Ureter (tissue), 1 donor: ENCODE measurements at places on chromosomes 7 and 10.

DNA sequence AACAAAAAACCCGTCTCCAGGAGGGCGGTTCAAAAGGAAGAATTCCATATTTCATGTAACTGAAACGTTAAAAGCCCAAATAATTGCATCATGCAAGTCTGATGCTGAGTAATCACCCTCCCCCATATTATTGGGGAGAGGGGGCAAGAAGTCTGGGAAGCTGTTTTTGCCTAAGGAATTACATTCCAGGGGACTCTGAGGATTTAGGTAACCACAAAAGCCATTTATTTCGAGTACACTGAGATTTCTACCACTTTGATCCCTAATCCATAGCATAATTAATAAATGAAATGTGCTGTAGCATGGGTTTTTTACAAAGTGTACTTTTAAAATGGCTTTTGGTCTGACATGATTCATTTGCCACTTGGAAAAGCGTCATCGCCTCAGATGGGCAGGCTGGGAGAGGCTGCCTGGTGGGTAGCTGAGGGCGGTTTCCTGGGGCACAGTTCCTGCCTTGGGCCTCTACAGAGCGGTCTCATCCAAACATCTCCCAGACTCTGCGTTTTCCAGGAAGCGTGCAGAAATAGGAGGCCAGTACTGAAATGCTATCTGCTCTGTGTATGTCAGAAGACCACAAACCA is 106.5 kb downstream of the TCF7L2 start:
- no peak for DNase-seq

DNA sequence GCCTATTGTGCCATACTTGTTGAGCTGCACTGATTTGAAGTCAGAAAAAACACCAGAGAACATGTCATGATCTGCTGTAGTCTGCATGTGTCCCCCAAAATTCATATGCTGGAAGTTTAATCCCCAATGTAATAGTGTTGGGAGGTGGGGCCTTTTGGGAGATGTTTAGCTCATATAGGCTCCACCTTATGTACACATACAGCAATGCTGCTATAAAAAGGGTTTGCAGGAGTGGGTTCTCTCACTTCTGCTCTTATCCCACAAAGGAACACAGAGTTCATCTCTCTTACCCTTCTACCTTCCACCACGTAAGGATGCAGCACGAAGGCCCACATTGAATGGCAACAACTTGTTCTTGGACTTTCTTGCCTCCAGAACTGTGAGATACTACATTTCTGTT is 23.0 kb downstream of the GPR22 start:
- DNase-seq: no peak

- DNase-seq: no peak
Observed at GRCh38 chr7:66950763-66951162, 29.7 kb downstream of the TMEM248 start.

DNA sequence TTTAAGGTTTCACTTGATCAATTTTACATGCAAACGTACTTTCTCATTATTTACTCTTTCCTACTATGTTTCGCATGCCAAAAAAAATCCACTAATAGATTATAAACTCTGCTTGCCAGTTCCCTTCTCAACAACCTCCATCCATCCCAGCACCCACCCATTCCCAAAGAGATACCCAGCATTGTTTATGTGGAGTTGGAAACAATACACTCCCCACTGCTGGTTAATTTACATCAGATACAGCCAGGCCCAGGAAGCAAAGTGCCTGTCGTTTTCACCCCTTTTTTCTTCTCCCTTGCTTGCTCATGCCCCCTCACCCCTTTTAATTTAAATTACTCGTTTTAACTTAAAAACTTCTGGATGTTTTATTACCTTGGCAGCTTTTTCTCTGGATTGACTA is 59.9 kb downstream of the HIBADH start:
- no peak for DNase-seq

DNA sequence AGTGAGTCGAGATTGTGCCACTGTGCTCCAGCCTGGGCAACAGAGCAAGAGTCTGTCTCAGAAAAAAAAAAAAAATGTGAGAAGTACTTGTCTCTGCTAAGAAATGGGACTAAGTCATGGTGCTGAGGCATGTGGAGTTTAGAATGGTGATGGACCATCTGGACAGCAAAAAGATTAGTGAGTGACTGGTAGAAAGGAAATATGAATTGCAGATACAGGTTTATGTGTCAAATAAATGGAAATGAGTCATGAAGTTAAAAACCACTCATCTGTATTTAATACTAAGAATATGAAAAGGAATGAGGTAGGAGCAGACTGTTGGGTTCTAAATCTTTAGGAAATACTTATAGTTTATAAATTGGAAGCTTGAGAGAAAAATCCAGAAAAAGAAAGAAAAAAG is 625.7 kb upstream of the ANKRD30A start:
- DNase-seq: no peak

GRCh38 chr7:158863611-158864506 is 7.5 kb downstream of the DYNC2I1 start:
- DNase-seq: peak; percentile 86

DNA sequence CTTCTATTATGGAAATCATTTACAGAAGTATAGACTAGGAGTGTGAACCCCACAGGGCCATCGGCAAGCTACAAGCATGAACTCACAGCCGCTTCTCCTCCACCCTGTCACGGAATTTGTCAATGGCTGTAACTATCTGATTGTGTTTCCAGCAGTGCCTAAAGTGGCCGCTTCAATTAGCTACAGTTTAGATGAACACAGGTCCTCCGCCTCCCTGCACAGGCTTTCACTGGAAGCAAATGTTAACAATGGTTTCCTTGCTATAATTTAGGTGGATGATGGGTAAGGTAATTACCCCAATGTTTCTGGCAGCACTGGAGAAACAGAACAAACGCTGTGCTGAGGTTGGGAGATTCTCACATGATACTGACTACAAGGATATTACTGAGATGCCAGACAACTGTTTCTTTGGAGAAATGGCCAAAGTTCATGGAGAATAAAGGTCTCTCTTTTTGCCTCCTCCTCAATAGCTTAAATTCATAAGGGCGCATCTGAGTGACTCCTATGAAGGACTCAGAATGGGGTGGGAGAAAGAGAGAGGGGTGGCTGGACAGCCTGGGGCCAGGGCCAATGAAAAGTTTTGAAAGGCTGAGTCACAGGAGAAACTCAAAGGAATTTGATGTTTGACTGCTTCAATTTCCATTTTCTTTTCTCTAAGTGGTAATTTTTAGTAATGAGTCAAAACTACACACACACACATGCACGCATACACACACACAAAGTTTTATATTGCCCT is 78.9 kb downstream of the SVIL start:
- no peak for DNase-seq

DNA sequence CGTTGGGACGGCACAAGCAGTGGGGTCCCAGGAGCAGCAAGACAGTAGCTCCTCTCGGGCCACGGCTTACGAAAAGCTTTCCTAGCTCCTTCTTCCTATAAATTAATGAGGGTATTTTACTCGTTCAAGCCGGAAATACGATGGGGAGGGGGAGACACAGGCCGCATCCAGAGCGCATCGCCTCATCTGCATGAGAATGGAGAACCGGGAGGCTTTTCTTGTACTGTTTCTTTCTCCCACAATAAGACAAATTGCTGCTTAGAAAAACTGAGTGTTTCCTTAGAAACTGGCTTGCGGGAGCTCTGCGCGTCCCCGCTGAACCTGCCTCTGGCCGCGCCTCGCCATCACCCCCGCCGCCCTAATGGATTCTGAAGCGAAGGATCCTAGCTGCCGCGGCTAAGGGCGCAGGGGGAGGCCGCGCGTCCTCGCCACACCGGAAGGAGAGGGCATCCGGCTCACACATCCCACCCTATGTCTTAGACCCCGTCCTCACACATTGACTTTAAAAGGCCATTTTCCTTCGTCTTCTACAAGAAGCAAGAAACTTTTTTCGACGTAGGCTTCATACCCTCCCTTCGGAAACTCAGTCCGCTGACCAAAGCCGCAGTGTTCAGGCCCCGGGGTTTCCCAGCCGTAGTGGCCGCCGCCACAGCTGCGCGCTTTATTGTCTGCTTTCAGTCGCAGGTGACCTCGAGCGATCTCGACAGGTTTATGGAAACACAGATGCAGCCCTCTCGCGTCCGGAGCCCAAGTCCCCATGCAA is 8.8 kb downstream of the NXPH1 start:
- no peak for DNase-seq

- no peak for DNase-seq
Observed at GRCh38 chr7:17600340-17600752, 301.9 kb downstream of the AHR start.

GRCh38 chr10:110237894-110238480 is 30.6 kb downstream of the MXI1 start:
- no peak for DNase-seq

DNA sequence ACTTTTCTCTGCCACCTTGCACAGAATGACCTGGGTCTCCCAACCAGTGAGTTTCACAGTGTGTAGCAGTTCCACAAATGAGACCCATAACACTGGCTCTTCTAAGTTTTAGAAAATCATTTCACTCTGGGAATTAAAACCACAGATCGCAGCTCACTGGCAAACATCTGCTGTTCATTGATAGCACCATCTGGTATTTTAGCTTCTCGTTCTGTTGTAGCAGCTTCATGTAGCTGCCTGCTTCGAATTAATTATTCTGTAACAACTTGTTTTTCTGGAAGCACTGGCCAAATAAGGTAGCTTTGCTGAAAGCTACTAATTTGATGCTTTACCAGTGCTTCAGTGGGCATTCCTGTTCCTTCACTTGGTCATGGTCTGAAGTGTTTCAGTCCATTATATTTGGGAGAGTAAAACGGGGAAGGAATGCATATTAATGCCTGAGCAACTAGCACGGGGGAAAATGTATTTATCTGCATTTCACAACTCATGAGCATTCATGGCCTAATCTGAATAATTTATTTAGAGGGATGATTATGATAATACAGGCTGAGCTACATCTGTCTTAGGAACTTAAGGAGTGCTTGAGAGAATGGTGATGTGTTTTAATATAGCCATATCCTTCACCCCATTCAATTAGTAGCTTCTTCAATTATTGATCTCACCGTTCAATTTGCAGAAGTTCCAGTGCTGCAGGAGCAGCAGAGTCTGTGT is 447.4 kb downstream of the XPNPEP1 start:
- DNase-seq: no peak

DNA sequence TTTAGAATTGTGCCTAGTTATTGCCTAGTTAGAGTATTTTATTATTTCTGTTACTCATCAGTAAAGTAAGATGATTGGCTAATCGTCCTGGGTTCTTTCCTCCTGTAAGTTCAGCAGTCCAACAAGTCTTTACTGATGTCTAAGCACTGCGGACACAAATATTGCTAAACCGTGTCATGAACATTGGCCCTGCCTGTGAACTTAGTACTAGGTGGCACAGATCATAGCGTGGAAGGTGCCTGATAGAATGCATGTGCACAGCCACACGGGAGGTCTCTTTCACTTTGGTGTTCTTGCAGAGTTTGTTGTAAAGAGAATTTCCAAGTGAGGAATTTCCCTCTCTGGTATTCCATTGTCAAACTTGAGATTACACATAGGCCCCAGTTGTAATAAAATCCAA is 38.0 kb downstream of the RBM33 start:
- DNase-seq: no peak

- no peak for DNase-seq
Observed at GRCh38 chr7:131011976-131012375, 278.0 kb upstream of the KLF14 start.

DNA sequence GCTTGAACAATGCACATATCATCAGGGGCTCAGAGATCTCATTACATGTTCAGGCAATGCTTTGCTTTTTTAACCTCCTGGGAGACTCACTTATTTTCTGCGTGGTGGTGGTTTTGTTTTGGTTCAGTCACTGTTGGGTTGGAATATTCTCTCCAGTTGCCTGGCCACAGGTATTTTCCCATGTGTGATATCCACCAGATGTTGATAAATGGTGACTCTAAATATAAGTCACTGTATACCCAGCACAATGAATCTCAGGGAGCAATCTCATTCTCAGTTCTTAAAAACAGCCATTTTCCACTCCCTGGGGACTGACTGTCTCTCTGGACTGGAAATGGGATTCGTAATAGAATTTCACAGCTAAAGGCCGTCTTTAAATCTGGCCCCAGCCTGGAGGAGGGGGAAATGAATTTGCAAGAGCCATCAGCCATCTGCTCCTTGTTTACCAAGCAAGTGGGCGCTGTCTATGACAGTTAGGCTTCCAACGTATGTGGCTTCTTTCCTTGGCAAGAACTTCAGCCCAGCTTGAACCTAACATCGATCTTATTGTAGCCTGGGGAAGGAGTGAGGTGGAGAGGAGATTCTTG is 1106.2 kb downstream of the NRG3 start:
- DNase-seq: no peak

- peak; percentile 14 for DNase-seq
Observed at GRCh38 chr10:43230909-43231522, 35.8 kb downstream of the RASGEF1A start.

GRCh38 chr10:13168781-13169180 is 7.4 kb downstream of the MCM10 start:
- no peak for DNase-seq

- DNase-seq: no peak
Observed at GRCh38 chr7:4109481-4110110, 572.5 kb upstream of the FOXK1 start.

DNA sequence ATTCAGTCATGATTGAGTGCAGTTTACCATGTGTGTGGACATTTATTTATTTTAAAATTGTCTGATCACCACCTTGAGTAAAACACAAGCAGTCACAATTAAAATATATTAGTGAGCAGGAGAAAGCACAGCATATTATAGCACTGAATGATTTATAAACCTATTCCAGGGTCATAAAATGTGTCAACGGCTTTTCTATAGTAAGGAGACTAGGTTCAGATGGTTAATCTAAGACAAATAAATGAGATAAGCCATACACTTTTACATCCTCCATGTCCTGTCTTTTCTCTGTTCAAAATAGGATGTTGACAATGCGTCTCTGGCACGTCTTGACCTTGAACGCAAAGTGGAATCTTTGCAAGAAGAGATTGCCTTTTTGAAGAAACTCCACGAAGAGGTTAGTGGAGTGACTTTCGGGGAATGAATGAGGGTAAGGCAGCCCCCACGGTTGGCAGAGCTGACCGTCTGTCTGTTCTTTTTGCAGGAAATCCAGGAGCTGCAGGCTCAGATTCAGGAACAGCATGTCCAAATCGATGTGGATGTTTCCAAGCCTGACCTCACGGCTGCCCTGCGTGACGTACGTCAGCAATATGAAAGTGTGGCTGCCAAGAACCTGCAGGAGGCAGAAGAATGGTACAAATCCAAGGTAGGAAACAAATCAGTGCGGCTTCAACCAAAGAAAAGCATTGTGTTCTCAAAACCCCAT is 5.4 kb downstream of the VIM start:
- DNase-seq: no peak
